ENCODE measurements at places on chromosomes 6 and 20. TPM values are rescaled to one million over a fixed set of nuclear protein-coding genes. Genes with fewer than 3 reads are reported as not detected.

GRCh38 chr20:55333798-55334197 lies 671.5 kb downstream of the CBLN4 start:
- no peak for DNase-seq

The CCN2 gene
- total RNA-seq, result 14.3 TPM

The GJA1 gene
- total RNA-seq, result 9.8 TPM

DNA sequence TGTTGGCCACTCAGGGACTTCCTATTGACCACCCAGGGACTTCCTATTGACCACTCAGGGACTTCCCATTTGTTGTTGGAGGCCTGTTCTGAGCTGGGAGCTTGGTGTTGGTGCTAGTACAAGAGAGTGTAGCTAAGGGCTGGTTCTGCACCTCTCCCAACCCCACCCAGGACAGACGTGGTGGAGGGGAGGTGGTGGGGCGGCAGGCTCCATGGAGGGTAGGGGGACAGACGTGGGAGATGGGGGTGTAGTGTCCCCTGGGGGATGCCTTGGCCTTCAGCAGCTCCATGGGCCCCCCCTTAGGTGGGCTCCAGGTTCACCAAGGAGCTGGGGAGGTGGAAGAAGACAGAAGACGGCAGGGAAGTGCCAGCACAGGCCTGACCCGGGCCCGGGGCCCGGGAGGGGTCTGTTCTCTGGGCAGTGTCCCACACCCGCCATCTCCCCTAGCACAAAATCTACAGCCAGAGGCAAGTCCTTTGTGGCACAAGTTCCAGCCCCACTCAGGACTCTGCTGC lies 33.9 kb downstream of the CHRNA4 start:
- DNase-seq, result peak; percentile 39

- no peak for DNase-seq
These were observed 107.8 kb downstream of the COL19A1 start for GRCh38 chr6:69974193-69974592.

DNA sequence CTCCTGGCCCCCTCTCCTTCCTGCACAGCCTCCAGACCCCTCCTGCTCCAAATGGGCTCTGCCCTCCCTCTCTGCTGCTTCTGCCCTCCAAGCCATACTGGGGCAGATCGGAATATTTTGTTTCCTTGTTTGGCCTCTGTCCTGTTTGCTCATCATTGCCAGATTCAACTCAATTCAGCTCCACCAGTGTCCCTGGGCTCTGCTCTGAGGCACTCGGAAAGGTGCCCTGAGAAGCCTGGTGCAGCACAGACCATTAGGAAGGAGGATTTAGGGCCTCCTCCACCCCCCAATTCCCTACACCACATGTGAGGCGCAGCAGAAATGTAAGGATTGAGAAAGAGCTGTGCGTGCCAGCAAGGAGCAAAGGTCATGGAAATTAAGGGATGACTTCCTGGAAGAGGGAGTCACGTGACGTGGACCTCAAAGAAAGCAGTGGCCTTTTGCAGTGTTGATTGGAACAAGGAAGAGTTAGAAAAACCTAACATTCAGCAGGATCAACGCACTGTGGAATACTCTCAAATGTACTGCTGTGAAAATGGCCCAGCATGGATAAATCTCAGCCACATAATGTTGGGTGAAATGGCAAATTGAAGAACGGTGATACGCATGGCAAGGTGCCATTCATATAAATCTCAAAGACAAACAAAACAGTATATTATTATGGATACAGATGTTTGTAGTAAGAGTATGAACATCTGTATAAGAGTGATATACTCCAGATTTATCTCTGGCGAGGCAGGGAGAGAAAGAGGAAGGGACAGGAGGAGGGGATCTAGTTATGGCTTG lies 229.5 kb upstream of the RNF24 start:
- no peak for DNase-seq

GRCh38 chr6:142359271-142359960 lies 57.6 kb downstream of the ADGRG6 start:
- no peak for DNase-seq

- no peak for DNase-seq
These were observed 22.1 kb downstream of the RPP40 start for GRCh38 chr6:4981761-4982160.

- DNase-seq, result no peak
These were observed 56.3 kb downstream of the TSHZ2 start for GRCh38 chr20:53028337-53029007.

DNA sequence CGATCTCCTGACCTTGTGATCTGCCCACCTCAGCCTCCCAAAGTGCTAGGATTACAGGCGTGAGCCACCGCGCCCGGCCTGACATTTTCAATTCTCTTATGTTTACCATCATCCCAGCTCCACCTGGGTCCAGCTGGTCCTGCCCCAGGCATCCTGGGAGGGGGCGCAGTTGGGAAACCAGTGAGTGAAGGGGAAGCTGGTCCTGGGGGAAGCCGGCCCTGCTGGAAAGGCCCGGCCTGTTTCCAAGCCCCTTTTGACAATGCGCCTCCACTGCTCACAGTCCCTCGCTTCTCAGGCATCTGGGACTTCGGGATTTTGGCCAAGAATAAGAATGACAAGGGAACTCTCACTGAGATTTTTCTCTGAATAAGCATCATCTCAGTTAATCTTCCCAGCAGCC lies 14.2 kb downstream of the SLC13A3 start:
- no peak for DNase-seq

DNA sequence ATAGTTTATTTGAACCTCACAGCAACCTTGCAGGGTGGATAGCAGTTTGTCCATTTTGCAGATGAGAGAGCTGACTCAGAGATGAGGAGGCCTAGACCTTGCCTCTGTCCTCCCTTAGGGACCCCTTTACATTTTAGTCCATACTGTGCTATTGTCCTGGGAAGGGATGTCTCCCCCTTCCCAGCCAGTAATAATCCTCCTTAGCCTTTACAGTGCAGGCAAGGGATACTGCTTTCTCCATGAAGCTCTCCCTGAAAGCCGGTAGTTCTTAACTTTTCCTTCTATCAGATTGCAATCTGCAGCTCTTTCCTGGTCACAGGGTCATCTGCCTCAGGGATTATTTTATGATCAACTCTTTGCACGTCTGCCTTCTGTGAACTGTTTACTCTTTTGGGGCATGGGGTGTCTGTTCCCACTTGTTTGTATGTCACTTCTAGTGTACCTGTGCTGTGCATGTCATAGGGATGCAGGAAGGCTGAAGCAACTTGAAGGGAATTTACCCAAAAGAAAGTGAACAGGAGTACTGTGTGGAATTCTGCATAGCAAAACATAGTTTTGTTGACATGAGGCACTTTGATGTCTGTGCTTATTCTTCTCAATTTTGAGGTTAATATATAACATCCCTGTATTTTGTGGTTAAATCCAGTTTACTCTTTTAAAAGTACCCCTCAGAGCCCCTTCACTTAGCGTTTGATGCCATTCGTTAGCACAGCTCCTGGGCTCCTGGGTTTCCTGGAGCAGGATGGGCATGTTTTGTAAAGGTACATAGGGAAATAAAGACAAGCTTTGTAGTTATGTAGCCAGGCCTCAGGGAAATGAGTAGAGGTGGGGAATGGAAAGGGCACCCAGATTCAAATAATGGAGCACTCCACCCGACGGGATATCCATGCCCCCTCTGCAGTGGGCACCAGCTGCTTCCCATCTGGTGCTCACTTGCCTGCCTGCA lies 38.1 kb downstream of the DHX35 start:
- no peak for DNase-seq

- DNase-seq, result peak; percentile 61
These were observed 118.4 kb upstream of the SLC2A12 start for GRCh38 chr6:134170844-134171243.

DNA sequence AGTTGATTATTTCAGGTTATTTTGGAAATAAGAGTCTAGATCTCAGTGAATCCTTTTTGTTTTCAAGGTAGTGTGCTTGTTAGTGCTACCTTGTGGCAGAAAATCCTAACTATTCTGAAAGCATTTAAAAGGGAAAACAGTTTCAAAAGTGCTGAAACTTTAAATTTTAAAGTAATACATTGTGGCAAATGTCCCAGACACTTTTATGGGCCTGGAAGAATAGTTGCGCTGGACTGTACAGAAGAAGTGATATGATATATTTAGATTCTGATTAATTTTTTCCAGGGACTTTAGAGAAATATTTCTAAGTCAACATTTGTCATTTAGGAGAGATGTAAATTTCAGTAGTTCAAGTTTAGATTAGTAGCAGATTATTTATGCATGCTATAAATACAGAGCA lies 96.7 kb upstream of the BMP5 start:
- DNase-seq, result no peak

GRCh38 chr6:87840324-87840723 lies 138.3 kb upstream of the AKIRIN2 start:
- no peak for DNase-seq

DNA sequence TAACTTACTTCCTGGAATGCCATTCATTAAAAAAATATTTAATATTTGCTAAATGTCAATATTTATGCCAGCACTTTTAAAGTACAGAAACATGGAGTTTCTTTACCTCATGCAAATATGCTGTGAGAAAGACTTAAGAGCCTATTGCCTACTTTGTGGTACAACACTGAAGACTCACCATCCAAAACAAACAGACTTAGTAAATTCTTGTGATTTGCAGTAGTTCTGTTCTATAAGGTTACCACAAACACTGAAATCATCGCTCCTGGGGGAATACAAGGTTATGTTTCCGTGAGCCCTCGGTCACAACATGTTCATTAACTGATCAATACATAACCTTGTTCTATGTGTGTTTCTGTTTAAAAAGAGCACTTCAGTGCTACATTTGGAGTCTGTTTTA lies 78.3 kb downstream of the ATG5 start:
- no peak for DNase-seq

- DNase-seq, result no peak
These were observed 5.3 kb upstream of the ZNF184 start for GRCh38 chr6:27478141-27478705.

GRCh38 chr6:15682965-15683822 lies 20.4 kb upstream of the DTNBP1 start:
- no peak for DNase-seq

DNA sequence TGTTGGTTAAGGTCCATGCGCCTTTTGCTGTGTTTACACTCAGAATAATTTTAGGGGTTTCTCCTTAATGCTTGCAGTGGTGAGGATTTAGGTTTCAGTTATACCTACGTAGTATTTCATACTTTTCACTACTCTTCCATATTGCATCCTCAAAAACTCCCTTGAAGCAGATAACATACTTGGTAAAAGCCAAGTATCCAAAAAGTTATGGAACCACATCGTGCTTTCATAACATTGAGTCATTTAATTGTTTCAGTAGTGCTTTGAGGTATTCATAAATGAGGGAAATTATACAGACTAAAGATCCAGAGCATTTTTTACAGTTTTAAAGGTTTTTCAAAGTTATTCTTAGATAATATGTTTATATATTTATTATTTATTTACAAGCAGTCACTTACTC lies 4.0 kb upstream of the ATXN1 start:
- no peak for DNase-seq

The HLA-G gene
- total RNA-seq, result not detected
